ENCODE measurements at places on chromosomes 5 and 9.
A peak's percentile ranks its signal among the peaks of the same experiment; 100 is the strongest.

GRCh38 chr9:5402217-5402616 lies 35.5 kb downstream of the PLGRKT start:
- DNase-seq = no peak

DNA sequence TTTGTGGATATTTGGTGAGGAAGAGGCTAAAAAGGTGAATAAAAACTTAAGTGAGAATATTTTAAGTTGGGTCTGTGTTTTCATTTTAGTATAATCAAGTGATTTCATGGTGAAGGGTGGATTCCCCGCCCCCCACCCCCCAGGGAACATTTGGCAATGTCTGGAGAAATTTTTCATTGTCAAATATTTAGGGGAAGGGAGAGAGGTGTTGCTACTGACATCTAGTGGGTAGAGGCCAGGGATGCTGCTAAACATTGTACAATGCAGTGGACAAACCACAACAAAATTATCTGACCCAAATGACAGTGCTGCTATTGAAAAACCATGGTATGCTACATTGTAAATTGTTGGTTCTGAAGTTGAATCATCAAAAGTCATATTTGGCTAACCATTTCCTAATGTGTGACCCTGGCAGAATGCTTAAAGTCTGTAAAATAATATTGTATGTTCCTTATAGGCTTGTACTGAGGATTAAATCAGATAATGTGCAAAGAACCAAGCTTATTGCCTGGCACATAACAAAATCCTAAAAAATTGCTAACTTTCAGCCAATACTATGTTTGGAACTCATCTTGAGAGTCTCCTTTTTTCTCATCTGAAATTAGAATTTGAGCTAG lies 5.6 kb downstream of the C5orf24 start:
- peak; percentile 5 for DNase-seq

DNA sequence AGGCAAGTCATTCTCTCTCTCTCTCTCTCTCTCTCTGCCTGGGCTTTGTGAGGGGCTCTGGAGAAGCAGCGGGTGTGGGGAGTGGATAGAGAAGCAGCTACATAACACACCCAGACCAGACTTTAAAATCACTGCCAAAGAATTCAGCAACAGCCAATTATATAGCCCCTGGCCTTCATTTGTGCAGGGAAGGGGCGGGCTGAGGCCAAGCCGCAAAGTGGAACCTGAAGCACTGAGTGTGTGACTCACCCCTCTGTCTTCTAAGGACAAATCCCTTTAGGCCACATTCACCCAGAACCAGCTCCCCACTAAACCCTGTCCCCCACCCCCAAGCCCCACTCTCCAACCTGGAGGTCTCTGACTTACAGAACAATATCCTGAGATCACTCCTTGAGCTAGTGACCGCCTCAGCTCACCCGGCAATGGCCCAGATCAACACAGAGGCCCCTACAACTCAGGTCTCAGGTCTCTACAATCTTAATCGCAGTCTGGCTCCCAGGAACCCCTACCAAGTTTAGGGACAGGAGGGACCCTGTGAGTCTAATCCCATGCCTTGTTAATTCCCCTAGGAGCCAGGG lies 6.0 kb downstream of the B4GALT1 start:
- DNase-seq = no peak

- DNase-seq = no peak
Observed at GRCh38 chr5:160478163-160478562, 56.5 kb downstream of the PTTG1 start.

DNA sequence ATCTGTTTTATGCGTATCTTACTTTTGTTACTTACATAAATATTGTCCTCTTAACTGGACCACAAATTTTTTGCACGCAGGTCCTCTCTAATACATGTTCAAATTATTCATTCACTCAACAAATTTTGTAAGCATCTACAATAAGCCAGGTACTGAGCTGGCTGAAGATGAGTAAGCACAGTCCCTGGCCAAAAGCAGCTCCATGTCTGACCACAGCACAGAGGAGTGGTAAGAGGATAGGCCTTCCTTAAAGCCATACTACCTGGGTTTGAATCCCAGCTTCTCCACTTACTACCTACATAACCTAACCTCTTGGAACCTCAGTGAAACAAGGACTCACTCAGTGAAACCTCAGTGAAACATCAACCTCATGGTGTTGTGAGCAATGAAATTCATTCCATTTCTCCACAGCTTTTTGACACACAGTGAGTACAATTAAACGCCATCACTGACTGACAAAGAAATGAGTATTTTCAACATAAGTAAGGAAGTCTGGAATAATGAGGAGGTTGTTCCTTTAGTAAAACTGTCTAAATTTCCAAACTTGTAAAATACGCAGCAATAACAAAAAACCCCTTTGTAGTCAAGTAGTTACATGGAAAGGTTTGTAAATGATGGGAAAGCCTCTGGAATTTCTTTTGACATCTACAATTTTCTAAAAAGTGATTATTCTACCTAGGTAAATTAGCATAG lies 15.0 kb downstream of the PTAR1 start:
- DNase-seq = no peak

- no peak for DNase-seq
Observed at GRCh38 chr9:136140046-136140445, 21.4 kb upstream of the TMEM250 start.

DNA sequence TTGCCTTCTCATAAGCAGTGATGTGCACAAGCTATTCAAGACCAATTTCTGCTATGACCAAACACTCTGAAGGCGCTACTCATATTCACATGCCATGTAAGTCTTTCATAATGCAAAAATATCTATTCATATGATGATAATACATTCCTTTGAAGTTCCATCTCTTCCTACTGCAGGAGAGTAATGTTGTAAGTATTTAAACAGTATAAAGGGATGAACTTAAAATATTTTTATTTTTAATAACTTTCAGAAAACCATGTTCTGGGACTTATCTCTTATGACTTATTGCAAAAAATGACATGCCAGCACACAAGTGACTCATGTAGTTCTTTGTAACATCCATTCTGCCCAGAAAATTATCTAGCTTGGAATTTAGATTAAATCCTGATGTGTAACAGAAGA lies 376.4 kb downstream of the KCTD16 start:
- DNase-seq = no peak
